ENCODE measurements at places on chromosomes 4 and X.

DNA sequence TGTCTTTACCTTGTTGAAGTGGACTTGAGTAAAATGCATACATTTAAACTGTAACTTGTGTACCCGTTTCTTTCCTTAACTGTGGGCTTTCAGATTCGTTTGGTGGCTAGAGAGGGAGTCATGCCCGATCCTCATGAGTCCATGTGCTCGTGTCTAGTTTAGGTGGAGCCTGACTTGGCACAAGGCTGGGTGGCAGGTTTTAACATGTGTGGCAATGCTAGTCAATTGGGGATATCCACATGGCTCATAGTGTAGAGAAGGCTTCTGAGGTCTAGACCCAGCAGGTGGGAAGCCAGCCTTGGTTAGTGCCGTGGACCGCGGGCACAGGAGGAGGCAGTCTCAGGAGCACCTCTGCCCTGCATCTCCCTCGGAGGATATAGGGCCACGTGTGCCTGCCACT, 48.5 kb upstream of the CLCN4 start:
- DNase-seq: no peak

GRCh38 chr4:47486231-47486673, 1.2 kb downstream of the ATP10D start:
- no peak for DNase-seq

- no peak for DNase-seq
These were observed 146.8 kb downstream of the KLHL4 start for GRCh38 chrX:87664381-87664780.

- DNase-seq: no peak
These were observed 76.1 kb downstream of the CHST7 start for GRCh38 chrX:46649421-46650260.

GRCh38 chr4:145168581-145169187, 11.7 kb downstream of the OTUD4 start:
- DNase-seq: no peak

DNA sequence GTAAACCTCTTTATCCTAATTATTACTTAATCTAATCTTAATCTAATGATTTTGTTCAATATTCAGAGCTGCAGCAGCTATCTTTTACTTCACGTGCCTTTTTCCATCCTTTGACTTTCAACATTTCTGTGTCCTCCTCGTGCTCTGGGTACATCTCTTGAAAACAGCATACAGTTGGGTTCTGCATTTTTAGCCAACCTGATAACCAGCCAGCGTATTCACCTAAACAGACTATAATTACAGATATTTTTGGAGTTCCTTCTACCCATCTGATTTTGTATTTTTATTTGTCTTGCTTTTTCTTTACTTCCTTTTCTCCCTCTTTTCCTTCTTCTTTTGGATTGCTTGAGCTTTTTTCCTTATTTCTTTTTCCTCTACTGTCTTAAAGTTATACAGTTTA, 16.2 kb upstream of the JAKMIP1 start:
- DNase-seq: no peak

- DNase-seq: no peak
These were observed 2.6 kb upstream of the CNOT6L start for GRCh38 chr4:77821775-77822174.

GRCh38 chr4:175790083-175790482, 22.0 kb downstream of the GPM6A start:
- no peak for DNase-seq

DNA sequence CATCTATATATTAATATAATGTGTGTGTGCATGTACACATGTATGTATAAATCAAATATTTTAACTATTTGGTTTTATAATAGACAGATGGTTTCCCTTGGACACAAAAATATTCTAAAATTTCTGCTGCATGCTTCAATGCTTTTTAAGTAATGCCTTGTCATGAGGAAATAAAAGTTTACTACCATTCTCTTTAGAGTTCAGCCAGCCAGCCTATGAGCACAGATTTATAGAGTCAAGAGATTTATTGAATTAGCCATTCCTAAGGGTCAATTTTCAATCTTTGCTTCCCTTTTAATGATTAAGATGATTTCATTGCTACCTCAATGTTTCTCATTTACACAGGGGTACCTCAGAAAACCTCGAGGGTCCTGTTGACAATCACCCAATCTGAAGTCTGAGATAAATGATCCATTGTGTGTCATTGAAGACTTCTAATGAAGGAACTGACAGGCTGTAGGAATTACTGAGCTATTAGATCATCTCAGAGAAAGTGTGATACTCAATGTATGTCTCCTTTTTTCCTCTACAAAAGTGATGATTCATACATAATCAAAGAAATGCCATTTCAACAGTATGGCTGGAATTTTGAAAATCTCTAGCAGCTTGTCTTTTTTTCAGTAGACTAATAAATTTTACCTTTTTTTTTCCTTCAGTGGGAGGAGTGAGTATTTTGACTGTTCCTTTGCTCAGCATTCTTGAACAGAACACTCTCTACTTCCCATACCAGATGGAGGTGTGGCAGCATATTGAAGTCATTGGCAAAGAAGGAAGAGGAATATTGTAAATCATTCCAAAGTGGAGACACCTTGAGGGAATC, 222.6 kb upstream of the PCDH18 start:
- DNase-seq: no peak

- DNase-seq: no peak
These were observed 659.8 kb upstream of the EPHA5 start for GRCh38 chr4:66330125-66330524.

DNA sequence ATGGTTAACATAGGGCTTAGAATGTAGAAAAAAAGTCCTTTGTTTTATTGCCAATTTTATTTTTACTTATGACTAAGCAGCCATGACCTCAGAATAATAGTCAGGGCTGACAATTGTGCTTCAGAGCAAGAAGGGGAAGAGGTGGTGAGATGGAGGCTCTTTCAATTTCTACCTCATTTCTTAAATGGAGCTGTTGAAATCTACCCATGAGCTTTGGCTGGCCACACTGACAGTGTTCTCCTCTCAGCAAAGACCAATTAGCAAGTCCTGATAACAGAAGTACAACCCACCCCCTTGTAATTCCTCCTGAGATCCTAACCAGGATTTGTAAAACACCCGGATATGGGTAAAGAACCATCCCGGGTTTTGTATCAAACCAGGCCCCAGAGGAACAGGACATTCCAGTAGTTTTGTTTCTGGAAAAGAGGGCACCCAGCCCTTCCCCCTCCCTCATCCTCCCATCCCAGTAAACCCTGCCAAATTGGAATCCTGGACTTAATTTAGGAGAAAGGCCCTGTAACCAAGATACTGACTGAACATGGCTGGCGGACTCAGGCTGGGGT, at the start of gene HEPH:
Gene HEPH (plus strand): TSS at position 399 of the 563 bp plus-strand sequence. CDS start 6,324 bp downstream, outside the sequence.
- DNase-seq: no peak

GRCh38 chr4:55378617-55379467, 16.9 kb upstream of the TMEM165 start:
- no peak for DNase-seq

DNA sequence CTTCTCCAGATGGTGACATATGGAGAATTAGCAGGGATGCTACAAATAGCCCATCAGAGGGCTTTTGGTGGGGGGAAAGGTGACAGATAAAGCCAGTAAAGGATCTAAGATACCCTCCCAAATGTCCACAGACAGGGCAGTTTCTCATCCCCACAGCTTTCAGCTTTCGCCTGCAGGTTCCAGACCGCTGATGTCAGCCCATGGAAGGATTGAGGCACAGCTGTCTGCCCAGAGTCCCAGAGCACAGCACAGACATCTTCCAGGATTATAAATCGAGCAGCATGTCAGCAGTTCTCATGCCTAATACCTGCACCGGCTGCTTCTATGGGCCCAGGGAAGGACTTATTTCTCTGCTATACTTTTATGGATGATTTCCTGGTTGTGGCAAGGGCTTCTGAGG, 96.7 kb upstream of the MXRA5 start:
- DNase-seq: no peak

DNA sequence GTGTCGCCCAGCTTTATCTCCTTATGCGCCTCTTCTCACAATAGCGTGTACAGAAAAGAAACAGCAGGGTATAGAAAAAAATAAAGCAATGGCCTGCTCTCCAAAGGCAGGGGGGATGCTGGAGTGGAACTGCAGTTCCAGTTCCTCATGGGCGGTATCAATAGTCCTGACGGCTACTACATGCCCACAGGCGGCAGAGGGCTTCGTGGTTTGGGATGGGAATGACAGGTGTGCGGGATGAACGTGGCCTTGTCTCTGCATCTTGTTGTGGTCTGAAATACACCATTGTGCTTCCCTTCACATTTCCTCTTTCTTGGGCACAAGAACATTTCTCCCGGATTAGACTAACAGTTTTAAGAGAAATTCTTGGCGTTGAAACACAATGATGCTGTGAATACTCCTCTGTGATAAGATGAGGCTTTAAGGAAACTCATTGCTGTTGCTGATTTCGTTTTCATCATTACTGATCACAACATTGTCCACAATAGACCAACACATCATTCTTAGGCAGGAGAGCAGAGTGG, 124.1 kb upstream of the IGFBP7 start:
- DNase-seq: no peak

DNA sequence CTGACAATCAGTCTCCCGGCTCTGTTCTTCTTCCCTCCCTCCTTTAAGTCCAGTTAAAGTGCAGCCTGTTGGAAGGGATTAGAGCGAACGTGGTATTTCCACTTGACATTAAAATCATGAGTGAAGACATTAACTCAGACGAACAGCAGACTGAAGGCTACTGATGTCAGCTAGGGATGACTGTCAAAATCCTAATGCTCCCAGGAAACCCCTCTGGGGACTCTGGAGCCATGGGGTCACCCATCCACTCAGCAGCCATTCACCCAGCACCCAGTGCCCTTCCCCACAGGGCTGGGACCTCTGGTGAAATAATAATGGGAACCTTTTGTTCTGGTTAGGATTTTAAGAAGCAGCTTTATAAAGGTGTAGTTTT, 113.9 kb downstream of the DRD5 start:
- DNase-seq: no peak

- no peak for DNase-seq
These were observed 1602.4 kb downstream of the TECRL start for GRCh38 chr4:62806816-62807215.

- no peak for DNase-seq
These were observed 86.3 kb downstream of the CLCN4 start for GRCh38 chrX:10243106-10243505.

DNA sequence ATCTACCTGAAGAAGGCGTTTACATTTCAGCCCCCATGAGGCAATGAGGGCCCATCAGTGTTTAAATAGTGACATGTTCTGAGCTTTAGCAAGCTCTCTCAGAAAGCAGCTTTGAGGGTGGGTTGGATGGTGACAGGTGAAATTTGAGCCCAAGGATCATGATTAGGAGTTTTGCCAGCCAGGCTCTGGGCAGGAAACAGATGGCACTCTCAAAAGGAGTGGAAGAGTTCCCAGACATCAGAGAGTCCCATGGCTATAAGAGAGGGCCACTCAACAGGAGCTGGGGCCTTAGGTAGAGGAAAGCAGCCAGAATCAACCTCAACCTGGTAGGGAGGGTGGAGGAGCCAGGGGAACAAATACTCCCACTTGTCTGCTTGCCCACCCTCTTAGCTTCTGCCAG, 499.8 kb downstream of the MID1IP1 start:
- no peak for DNase-seq

DNA sequence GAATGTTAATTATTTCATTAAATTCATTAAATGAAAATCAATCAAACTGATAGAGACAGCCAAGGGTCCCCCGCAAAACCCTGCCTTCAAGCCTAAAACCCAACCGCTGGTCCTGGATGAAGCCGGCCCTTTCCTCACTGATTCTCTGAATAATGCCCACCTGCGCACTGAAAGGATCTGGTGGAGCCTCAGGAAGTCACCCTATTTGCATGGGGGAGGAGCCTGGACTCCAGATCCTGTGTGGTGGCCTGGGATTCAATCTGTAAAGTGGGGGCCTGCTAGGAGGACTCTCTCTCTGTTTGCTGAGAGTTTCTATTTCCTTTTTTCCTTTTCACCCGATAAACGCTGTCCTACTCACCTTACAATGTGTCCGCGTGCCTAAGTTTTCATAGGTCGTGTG, 97.9 kb upstream of the ADAMTS3 start:
- no peak for DNase-seq

GRCh38 chrX:29992083-29992482, 223.3 kb upstream of the MAGEB2 start:
- DNase-seq: no peak

- DNase-seq: no peak
These were observed 402.2 kb upstream of the FGF13 start for GRCh38 chrX:139113708-139114107.

DNA sequence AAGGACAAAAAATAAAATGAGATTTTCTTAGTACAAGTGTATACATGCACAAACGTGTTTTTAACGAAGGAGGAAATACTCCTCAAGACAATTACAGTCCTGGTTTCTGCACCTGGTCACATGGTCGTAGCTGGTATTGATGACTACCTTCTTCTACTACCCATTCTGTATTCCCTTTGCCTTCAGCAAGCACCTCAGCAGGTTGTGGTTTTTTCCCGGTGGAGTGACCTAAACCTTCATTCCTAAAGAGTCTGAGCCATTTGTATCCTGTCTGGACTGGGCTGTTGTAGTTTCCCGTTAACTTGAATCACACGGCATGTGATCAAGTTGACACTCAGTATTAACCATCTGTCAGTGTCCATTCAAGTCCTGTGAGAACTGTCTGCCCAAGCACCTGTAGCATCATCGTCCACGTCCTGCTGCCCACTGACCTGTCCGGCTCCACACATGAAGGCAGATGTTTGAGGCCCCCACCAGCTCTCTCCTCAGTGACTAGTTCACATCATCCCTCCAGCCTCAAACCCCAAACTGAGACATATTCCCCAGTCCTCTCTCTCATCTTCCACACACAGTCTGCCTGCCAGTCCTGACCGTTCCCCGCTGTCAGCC, 31.1 kb upstream of the TBC1D14 start:
- no peak for DNase-seq

DNA sequence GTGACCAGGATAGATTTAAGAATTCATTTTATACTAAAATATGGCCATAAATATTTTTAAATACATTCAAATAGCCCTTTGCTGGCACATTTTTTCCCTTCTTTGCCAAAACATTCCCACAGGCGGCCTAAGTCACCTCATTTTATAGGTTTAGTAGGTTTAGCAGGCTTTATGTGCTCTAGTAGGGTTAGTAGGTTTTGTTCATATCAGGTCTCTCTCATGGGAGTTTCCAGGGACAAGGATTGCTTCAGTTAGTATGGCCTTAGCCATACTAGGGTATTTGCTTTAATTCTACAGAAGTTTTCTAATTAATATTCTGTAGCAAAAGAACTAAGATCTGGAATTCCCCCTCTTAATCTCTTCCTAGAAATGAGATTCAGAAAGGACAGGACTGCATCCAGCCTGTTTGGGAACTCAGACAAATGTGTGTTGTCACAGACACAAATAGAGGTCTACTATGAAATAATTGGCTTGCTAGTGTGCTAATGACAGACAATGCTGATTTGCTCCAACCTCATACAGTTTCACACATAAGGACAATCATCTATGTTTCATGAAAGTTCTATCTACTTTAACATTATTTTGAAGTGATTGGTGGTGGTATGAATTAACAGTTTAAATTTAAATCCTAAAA, 772 bp upstream of the MTTP start:
- no peak for DNase-seq

DNA sequence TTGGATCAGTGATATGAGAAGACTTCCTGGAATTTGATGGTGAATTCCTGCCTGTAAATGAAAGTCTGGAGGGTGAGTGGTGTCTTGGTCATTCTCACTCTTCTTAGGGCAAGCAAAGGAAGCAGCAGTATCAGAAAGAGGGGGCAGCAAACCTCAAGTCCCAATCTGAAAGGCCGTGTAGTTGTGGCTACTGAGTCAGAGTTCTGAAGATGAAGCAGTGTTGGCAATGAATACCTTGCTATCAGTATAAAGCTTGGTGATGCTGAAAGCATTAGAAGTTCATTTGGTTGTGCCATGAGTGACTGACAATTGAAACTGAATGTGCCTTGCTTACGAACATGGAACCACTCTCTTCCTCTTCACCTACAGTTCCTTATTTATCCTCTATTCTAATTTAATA, 35.0 kb upstream of the GLRA3 start:
- no peak for DNase-seq

All from stimulated activated CD4-positive, alpha-beta T cell treated with anti-CD3 and anti-CD28 coated beads, Interleukin-1b, Interleukin-23, amount 100 ng/mL, for 24 hours (primary cell).